ENCODE measurements at places on chromosomes 7 and 10. TPM values are rescaled to one million over a fixed set of nuclear protein-coding genes. Genes with fewer than 3 reads are reported as not detected.

GRCh38 chr10:97509120-97509680 lies 10.5 kb downstream of the UBTD1 start:
- no peak overlapping the region for H3K27ac ChIP-seq
- DNase-seq, result no peak
- H3K27me3 ChIP-seq, result no peaks in the 10 kb centered on the region
- no peaks in the 10 kb centered on the region for H3K36me3 ChIP-seq
- no peak overlapping the region for H3K4me3 ChIP-seq

The TFR2 gene
- 2.3 TPM for total RNA-seq

- H3K4me3 ChIP-seq, result peak overlapping the region; percentile 69
- peak; percentile 30 for DNase-seq
- no peaks in the 10 kb centered on the region for H3K27me3 ChIP-seq
- H3K36me3 ChIP-seq, result no peaks in the 10 kb centered on the region
- H3K27ac ChIP-seq, result no peak overlapping the region
- peaks cover 57% of the 10 kb centered on the region for H3K4me1 ChIP-seq
These were observed 678 bp downstream of the SH2B2 start for GRCh38 chr7:102287111-102287980.

GRCh38 chr7:120373174-120373573 lies 100.2 kb downstream of the KCND2 start:
- H3K36me3 ChIP-seq, result no peaks in the 10 kb centered on the region
- DNase-seq, result no peak
- no peaks in the 10 kb centered on the region for H3K27me3 ChIP-seq
- H3K4me1 ChIP-seq, result no peaks in the 10 kb centered on the region

The MMD2 gene
- not detected for total RNA-seq

The LIPN gene
- not detected for total RNA-seq

The SPDYE16 gene
- 0.53 TPM for total RNA-seq

The SEMA3D gene
- not detected for total RNA-seq

The NODAL gene
- not detected for total RNA-seq

GRCh38 chr10:89887406-89887805 lies 186.0 kb downstream of the KIF20B start:
- no peaks in the 10 kb centered on the region for H3K4me1 ChIP-seq
- H3K27me3 ChIP-seq, result no peaks in the 10 kb centered on the region
- no peak overlapping the region for H3K4me3 ChIP-seq

The PIP gene
- total RNA-seq, result not detected

- no peaks in the 10 kb centered on the region for H3K4me1 ChIP-seq
- no peaks in the 10 kb centered on the region for H3K27me3 ChIP-seq
- no peak overlapping the region for H3K27ac ChIP-seq
- no peaks in the 10 kb centered on the region for H3K36me3 ChIP-seq
- no peak for DNase-seq
These were observed 182.3 kb upstream of the CDCA7L start for GRCh38 chr7:22127835-22128527.

DNA sequence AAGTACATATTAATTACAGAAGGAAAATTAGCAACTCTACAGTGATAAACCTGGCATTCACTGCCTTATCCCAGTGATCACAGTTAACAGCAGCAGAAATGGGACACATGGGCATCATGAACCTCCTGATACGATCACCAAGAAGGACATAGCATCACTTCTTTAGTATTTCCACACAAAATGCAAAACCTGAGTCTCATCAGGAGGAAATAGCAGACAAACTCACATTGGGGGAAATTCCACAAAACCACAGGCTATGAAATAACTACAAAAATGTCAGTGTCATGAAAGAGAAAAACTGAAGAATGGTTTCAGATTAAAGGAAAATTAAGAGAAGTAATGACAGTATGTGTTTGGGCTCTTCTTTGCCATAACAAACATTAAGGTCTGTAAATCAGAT lies 12.0 kb upstream of the PURB start:
- H3K27me3 ChIP-seq, result no peaks in the 10 kb centered on the region
- no peak overlapping the region for H3K27ac ChIP-seq
- H3K36me3 ChIP-seq, result no peaks in the 10 kb centered on the region
- DNase-seq, result no peak
- H3K4me1 ChIP-seq, result peaks cover under 1% of the 10 kb centered on the region

- H3K27me3 ChIP-seq, result no peaks in the 10 kb centered on the region
- no peak overlapping the region for H3K4me3 ChIP-seq
- no peak for DNase-seq
These were observed 96.0 kb upstream of the IKZF1 start for GRCh38 chr7:50208378-50208982.

GRCh38 chr7:81956520-81956919 lies 186.7 kb upstream of the HGF start:
- no peaks in the 10 kb centered on the region for H3K4me1 ChIP-seq
- no peak overlapping the region for H3K27ac ChIP-seq
- DNase-seq, result no peak
- H3K27me3 ChIP-seq, result no peaks in the 10 kb centered on the region
- H3K4me3 ChIP-seq, result no peak overlapping the region

GRCh38 chr10:102904346-102904745 lies 13.7 kb upstream of the CNNM2 start:
- no peaks in the 10 kb centered on the region for H3K4me1 ChIP-seq
- H3K27me3 ChIP-seq, result no peaks in the 10 kb centered on the region
- no peaks in the 10 kb centered on the region for H3K36me3 ChIP-seq
- H3K27ac ChIP-seq, result no peak overlapping the region

The NPFFR1 gene
- total RNA-seq, result 0.03 TPM

GRCh38 chr10:103814626-103815370 lies 40.6 kb downstream of the SH3PXD2A start:
- H3K4me1 ChIP-seq, result no peaks in the 10 kb centered on the region
- peaks cover under 1% of the 10 kb centered on the region for H3K27me3 ChIP-seq
- H3K4me3 ChIP-seq, result no peak overlapping the region
- no peaks in the 10 kb centered on the region for H3K36me3 ChIP-seq
- no peak overlapping the region for H3K27ac ChIP-seq

DNA sequence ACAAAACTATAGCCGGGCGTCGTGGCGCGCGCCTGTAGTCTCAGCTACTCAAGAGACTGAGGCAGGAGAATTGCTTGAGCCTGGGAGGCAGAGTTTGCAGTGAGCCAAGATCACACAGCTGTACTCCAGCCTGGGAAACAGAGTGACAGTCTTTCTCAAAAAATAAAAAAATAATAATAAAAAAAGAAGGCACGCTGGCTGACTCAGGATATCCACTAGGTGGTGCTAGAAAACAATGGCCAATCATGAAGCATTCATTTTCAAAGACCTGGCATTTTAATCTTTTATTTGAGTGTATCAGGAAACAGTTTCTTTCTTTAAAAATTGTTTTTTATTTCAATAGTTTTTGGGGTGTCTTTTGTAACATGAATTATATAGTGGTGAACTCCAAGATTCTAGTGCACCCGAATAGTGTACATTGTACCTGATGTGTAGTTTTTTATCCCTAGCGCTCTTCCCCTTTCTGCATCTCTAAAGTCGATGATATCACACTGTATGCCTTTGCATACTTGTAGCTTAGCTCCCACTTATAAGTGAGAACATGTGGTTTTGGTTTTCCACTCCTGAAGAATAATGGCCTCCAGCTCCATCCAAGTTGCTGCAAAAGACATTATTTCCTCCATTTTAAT lies 88.6 kb downstream of the LYZL1 start:
- H3K4me1 ChIP-seq, result no peaks in the 10 kb centered on the region
- H3K4me3 ChIP-seq, result no peak overlapping the region
- H3K27me3 ChIP-seq, result no peaks in the 10 kb centered on the region
- no peaks in the 10 kb centered on the region for H3K36me3 ChIP-seq
- no peak for DNase-seq

GRCh38 chr7:31051598-31052486 lies at the start of gene ADCYAP1R1:
ADCYAP1R1 (plus strand) TSS chr7:31052308; CDS start chr7:31063265, 10,957 bp downstream.
- H3K4me3 ChIP-seq, result no peak within 1 kb of the TSS
- DNase-seq, result no peak
- H3K27ac ChIP-seq, result no peak within 1 kb of the TSS
- H3K4me1 ChIP-seq, result no peaks in the 10 kb centered on the region

GRCh38 chr10:124131172-124131571 lies 37.8 kb upstream of the CHST15 start:
- DNase-seq, result no peak
- no peak overlapping the region for H3K4me3 ChIP-seq
- H3K4me1 ChIP-seq, result no peaks in the 10 kb centered on the region
- no peaks in the 10 kb centered on the region for H3K36me3 ChIP-seq
- no peaks in the 10 kb centered on the region for H3K27me3 ChIP-seq
- H3K27ac ChIP-seq, result no peak overlapping the region

DNA sequence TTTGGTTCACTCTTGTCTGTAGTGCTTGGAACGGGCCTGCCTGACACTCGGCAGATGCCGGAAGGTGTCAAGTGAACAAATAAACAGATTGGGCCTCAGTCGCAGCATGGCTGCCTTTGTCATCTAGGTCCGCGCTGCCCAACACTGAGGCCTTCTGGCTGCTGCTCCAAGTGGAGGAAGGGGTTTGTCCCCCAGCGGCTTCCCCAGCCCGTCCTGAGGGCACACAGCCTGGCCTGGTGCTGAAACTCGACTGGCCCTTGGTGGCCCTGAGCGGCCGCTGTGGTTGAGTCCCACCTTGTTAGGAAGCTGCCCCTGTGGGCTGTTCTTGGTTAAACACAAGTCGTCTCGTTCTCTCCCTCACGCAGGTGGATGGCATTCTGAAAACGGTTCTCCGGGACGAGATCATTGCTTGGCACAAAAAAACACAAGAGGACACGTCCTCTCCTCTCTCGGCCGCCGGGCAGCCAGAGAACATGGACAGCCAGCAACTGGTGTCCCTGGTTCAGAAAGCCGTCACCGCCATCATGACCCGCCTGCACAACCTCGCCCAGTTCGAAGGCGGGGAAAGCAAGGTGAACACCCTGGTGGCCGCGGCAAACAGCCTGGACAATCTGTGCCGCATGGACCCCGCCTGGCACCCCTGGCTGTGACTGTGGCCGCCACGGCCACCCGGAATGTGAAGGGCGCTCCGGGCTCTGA lies 132.1 kb downstream of the SMURF1 start:
- H3K36me3 ChIP-seq, result peaks cover 79% of the 10 kb centered on the region
- no peak for DNase-seq
- no peak overlapping the region for H3K27ac ChIP-seq
- no peak overlapping the region for H3K4me3 ChIP-seq

- no peaks in the 10 kb centered on the region for H3K27me3 ChIP-seq
- no peak for DNase-seq
- H3K4me3 ChIP-seq, result no peak overlapping the region
These were observed 133.1 kb downstream of the TFPI2 start for GRCh38 chr7:93757426-93757825.

All from CD4-positive, alpha-beta T cell (primary cell).